ENCODE measurements at places on chromosomes 13 and 19.

DNA sequence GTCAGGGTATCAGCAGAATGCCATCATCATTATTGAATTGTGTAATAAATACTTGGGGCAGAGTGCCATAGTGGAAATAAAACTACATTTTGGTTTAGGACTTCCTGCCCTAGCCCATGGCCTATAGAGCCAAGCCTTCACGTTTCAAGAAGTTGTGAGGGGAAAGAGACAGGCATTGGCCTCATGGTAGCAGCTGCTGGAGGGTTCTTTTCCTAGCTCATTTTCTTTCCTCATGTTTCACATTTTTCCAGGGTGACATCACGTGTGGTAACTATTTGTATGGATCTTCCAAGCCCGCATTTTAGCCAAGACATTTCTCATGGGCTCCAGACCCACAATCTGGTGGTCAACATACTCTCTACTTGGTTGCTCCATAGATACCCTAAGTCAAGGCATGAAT lies 80.4 kb downstream of the LRCH1 start:
- DNase-seq: no peak

- no peak for DNase-seq
Observed at GRCh38 chr13:112807653-112808376, 118.0 kb downstream of the ATP11A start.

DNA sequence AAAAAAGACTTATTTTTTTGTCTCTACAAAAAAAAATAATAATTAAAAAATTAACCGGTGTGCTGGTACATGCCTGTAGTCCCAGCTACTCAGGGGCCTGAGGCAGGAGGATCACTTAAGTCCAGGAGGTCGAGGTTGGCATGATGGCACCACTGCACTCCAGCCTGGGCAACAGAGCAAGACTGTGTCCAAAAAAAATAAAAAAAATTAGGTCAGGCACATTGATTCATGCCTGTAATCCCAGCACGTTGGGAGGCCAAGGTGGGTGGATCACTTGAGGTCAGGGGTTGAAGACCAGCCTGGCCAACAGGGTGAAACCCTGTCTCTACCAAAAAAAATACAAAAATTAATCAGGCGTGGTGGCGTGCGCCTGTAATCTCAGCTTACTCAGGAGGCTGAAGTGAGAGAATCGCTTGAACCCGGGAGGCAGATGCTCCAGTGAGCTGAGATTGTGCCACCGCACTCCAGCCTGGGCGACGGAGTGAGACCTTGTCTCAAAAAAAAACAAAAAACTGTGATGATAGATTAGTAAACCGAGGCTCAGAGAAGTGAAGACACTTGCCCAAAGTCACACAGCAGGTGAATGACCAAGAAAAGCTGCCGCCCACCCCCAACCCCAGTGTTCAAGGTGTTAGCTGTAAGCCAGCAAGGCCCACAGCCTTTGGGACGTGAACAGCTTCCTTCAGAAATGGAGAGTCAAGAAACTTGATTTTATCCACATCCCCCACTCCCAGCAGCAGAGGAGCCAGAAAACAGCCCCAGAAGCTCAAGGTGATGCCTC lies 9.4 kb downstream of the RNU6-9 start:
- DNase-seq: no peak

GRCh38 chr13:75372517-75372916 lies 109.5 kb downstream of the TBC1D4 start:
- DNase-seq: no peak

- DNase-seq: no peak
Observed at GRCh38 chr19:33825556-33825955, 28.9 kb downstream of the KCTD15 start.

- no peak for DNase-seq
Observed at GRCh38 chr19:48967346-48968178, 2.5 kb downstream of the FTL start.

DNA sequence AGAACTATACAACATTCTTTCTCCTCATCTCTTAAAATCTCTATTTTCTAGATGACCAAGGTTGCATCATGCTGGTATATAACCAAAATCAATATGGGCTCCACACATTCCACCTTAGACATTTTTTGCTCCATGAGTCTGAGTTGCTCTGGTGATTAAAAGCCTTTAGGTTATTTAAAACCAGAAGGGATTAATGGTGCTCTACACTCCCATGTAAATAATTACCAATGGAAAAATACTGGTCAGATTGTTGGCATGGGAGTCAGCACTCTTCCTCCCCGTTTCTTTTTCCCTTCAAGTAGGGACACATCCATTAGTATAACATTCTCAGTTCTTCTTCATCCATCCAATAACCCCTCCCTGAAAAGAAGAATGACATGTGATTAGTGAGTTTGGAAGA lies 747.7 kb downstream of the PCDH17 start:
- DNase-seq: no peak

GRCh38 chr19:13116282-13117175 lies at the start of gene TRMT1:
Gene TRMT1 (minus strand): TSS chr19:13116740. CDS start chr19:13116399, 341 bp downstream.
- peak; percentile 93 for DNase-seq

DNA sequence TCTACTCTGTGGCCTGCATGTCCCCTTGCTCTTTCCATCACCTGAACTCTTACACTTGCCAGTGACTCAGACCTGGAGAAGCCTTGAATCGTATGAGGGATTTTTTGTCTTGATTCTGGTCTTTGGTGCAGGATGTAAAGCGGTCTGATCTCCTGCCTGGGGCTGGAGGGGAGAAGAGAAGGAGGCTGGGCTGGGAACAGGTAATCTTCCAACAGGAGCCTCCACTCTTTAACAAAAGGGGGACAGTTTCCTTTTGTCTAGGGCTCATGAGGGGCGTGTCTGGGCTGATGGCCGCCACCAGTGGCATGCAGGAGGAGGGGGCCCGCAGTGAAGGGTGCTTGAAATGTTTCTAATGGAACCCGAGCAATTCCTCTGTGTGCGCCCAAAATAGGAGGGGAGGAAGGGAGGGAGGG lies 24.7 kb downstream of the NFIX start:
- no peak for DNase-seq

DNA sequence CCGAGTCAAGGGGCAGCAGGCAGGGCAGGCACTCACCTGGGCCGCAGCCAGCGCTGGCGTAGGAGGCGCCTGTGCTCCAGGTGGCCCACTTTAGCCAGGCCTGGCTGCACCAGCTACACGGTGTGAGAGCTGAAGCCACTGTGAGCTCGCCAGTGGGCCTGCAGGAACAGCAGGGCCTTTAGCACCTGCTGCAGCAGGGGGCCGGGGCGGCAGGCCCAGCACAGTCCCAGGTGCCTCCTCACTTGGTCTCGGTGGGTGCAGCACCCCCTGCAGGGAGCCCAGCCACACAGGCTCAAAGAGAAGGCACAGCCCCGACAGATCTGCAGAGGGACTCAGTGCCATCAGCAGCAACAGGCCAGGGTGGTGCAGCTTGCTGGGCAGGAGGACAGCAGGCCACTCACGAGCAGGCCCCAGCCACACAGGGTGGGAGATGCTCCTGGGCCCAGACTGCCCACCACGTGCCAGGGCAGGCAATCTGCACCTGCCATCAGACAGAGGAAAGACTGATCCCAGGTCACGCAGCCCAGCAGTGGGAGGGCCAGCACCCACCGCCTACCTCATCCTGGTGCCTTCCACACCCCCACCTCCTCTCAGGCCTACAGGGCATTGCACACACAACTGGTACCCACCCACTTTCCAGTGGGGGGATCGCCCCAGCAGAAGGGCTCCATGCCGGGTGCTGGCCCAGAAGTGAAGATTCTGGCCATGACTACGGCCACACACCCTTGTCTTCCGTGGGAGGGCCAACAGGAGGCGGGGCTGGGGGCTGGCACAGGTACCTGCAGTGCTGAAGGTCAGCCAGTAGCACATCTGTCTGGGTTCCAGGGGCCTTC lies 15.8 kb downstream of the ARHGAP33 start:
- no peak for DNase-seq

DNA sequence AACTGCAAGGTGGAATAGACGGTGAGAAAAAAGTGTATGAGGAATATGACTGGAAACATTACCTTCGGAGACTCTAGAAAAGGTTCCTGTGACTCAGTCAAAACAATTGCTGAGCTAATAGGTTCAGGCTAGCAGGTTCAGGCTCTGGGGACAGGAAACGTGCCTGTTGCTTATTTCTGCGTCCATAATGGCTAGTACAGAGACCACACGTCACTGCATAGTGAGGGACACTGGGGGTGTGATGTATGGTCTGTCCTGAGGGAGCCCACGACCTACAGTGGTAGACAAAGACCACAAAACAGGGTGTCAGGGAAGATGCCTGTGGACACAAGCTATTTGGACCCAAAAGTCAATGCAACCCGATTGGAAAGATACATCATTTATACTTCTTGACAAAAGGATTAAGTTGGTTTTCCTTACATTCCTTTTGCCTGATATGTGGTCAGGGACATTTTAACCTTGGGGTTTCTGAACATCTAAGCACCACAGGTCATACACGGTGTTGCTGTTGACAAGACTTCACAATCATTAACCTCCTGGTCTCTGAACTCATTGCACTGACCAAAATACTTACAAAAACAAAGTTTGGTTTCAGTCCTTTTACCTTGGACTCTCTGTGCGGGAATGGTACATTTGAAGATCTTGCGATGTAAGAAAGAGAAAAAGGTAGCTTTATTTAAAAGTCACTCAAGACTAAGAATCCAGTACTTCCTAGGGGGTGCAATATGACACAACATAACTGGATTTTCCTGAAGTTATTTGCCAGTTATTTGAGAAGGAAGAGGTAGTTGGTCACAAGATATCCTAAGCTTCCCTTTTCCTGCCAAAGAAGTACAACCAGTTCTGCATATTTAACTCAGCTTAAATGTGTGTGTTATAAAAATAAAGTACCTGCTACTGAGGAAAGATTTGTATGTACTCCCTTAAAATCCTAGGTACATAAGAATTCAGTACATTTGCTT lies 20.0 kb downstream of the CRYL1 start:
- DNase-seq: no peak

DNA sequence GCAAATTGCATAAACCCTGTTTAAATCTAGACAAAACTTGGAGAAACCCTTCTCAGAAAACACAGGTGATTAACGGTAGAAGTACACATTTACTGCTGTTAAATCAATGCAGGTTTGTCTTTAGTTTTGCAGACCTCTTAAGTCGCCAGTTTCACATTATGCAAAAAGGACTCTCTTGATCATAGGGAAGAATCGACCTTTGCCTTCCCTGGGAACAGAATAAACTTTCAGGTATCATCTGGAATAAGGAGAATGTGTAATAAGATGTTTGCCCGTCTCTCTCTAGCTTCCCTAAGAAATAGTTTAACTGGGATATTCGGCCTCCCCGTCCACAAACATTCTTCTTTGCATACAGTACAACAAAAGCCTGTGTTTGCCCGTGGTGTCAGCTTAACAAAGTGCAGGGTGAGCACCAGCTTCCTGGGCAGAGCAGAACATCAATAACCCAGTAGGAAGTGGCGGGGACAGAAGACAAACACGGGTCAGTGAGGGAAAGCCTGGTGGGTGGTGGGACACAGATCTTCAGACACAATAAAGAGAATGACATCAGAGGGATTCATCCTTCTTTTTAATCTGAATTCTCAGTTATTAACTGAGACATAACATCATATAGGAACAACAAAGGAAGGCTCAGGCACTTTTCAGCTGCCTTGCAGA lies 1077.7 kb upstream of the SLC10A2 start:
- DNase-seq: no peak

GRCh38 chr13:19153782-19154450 lies 27.7 kb downstream of the TUBA3C start:
- peak; percentile 5 for DNase-seq

DNA sequence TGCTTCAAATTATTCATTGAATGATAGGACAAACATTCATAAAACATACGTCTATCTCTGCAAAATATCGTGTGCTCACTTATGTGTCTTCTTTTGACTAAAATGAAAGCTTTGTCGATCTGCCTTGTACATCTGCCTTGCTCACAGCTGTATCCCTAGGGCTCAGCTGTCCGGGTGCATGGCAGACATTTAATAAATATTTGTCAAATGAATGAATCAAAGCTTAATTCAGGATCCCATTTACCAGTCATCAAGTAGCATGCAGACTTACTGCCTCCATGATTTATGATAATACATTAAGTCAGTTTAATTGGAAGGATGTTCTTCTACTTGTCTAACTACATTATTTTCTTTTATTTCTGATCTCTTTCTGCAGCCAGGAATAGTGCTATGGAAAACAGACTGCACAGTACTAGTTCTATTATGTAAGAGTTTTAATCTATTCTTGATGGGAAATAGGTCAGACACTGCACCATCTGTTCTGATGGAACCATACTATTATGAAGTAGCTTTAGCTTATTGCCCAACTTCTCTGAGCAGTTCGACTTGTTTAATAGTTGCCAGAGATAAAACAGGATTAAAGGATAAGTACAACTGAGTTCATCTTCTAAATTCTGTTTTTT lies 13.2 kb downstream of the SLC46A3 start:
- no peak for DNase-seq

Data from stimulated activated CD4-positive, alpha-beta T cell treated with anti-CD3 and anti-CD28 coated beads, Interleukin-4, amount 100 ng/mL, for 4 hours (primary cell).